A549 treated with CORT108297 at 1 μM for 4 hours (cell line): ENCODE measurements at places on chromosomes 5 and 9. TPM values are rescaled to one million over a fixed set of nuclear protein-coding genes. Genes with fewer than 3 reads are reported as not detected.

Gene GARNL3
- total RNA-seq: 2.2 to 2.8 TPM (median 2.4 TPM) in 5 replicates

Gene ZSWIM6
- total RNA-seq: 4.6 to 6.0 TPM (median 5.5 TPM) in 5 replicates

Gene PCDHA10
- 0.01 to 0.02 TPM (median 0.02 TPM) in 3 of 5 replicates, not detected in the others for total RNA-seq

Gene PITX1
- 19.7 to 36.7 TPM (median 34.1 TPM) in 5 replicates for total RNA-seq

Gene SCGB3A2
- not detected in 5 replicates for total RNA-seq

Gene MEF2C
- total RNA-seq: 0.01 to 0.05 TPM (median 0.02 TPM) in 4 of 5 replicates, not detected in the other

Gene FAXDC2
- total RNA-seq: 0.10 to 0.25 TPM (median 0.18 TPM) in 4 of 5 replicates, not detected in the other

Gene TNFSF15
- total RNA-seq: 0.21 to 0.40 TPM (median 0.25 TPM) in 5 replicates

Gene CEP72
- total RNA-seq: 7.6 to 10.9 TPM (median 10.3 TPM) in 5 replicates

Gene SPAG8
- total RNA-seq: 0.44 to 0.64 TPM (median 0.58 TPM) in 5 replicates

Gene JAKMIP2
- not detected in 5 replicates for total RNA-seq

Gene OR1Q1
- 0.15 TPM in 1 of 5 replicates, not detected in the others for total RNA-seq

Gene UNC13B
- total RNA-seq: 8.4 to 10.0 TPM (median 9.6 TPM) in 5 replicates

Gene LCN9
- not detected in 5 replicates for total RNA-seq

Gene PGGT1B
- total RNA-seq: 18.1 to 24.7 TPM (median 20.6 TPM) in 5 replicates

Gene ESM1
- total RNA-seq: 0.06 TPM in 1 of 5 replicates, not detected in the others

Gene ECSCR
- not detected in 5 replicates for total RNA-seq

Gene CSF2
- total RNA-seq: 0.33 to 1.7 TPM (median 0.37 TPM) in 5 replicates

Gene UBE2QL1
- total RNA-seq: 0.14 to 0.22 TPM (median 0.17 TPM) in 5 replicates

Gene SLC4A9
- 0.05 TPM in 1 of 5 replicates, not detected in the others for total RNA-seq

Gene ITGA2
- 17.1 to 26.4 TPM (median 23.5 TPM) in 5 replicates for total RNA-seq

Gene PCDHGA3
- total RNA-seq: 0.04 to 0.07 TPM in 2 of 5 replicates, not detected in the others

Gene RXRA
- total RNA-seq: 22.9 to 39.7 TPM (median 38.9 TPM) in 5 replicates

Gene PRDM9
- not detected in 5 replicates for total RNA-seq
